ENCODE measurements at places on chromosomes 11 and 22.

DNA sequence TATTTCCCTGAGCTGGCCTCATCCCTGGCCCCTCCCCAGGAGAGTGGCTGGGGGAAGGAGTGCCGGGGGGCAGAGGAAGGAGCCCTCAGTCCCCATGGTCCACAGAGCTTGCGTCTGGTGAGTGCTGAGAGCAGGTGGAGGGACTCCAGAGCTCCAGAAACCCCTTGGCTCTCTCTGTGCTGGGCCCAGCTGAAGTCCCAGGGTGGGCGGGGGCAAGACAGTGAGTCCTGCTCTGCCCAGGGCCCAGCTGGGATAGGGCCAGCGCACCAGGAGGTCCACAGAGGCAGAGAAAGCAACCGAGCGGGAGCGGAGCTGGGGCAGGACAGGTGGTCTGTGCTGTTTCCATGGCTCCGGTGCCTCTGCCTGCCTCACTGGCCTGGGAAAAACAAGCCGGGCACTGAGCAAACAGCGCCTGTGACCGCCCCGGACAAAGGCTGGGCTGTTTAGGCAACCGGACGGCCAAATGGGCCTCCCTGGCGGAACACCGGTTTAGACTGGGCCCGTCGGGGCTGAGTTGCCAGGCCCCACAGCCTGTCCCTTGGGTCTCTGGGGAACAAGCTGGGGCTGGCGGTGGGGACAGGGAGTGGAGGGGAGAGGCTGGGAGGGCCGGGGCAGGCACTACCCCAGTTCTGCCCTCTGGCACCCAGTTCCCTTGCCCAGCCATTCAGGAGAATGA, 34.1 kb upstream of the WNT7B start:
- DNase-seq: no peak

GRCh38 chr11:19818619-19819018, 106.0 kb downstream of the NAV2 start:
- no peak for DNase-seq

DNA sequence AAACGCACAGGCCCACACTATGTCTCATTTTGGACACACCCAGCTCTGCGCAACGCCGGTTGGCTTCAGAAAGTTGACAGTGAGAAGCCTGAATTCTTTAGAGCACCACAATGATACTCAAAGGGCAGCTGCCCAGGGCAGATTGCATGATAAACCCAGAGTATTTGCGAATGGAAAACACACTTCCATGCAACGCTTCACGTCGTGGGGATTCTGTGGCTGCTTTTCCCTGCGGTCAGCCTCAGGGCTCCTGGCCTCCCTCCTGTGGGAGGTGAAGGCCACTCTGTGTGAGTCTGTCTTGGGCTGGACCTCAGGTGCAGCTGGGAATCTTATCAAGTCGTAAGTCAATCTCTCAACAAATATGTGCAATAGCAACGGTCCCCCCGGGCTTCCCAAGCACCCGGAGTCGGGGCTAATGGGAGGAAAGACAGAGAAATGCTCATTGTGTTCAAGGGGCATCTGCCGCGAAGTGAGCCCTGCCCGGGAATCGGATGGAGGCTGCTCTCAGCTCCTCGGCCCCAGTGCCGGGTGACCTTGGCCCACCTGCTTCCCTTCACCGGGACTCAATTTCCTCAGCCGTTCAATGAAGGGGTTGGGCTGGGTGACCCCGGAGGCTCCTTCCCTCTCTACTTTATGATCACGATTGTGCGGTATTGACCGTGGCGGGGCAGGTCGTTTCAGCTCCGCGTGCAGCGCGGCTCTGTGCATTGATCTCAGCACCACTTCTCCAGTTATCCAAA, 623.6 kb downstream of the BRD1 start:
- no peak for DNase-seq

GRCh38 chr11:71388637-71389235, 59.5 kb downstream of the DHCR7 start:
- no peak for DNase-seq

GRCh38 chr11:130999992-131000770, 83.9 kb upstream of the SNX19 start:
- DNase-seq: no peak

GRCh38 chr11:113998574-113998973, 23.7 kb downstream of the HTR3A start:
- no peak for DNase-seq

DNA sequence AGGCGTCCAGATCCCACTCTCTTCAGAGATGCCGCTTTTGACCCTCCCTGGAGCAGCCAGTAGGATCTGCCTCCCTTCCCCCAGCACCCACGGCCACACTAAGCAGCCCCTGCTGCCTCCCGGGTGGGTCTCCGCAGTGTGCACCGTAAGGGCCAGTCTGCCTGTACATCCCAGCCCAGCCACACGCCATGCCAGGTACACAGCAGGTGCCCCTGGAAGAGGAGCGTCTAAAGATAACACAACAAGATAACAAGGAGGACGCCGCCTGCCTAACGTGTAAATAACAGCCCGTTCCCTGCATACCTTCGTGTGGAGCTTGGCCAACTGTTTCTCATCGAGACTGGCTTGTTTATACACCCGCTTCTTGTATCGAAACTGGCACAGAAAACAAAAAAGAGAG, 139.4 kb downstream of the SHANK2 start:
- DNase-seq: no peak

DNA sequence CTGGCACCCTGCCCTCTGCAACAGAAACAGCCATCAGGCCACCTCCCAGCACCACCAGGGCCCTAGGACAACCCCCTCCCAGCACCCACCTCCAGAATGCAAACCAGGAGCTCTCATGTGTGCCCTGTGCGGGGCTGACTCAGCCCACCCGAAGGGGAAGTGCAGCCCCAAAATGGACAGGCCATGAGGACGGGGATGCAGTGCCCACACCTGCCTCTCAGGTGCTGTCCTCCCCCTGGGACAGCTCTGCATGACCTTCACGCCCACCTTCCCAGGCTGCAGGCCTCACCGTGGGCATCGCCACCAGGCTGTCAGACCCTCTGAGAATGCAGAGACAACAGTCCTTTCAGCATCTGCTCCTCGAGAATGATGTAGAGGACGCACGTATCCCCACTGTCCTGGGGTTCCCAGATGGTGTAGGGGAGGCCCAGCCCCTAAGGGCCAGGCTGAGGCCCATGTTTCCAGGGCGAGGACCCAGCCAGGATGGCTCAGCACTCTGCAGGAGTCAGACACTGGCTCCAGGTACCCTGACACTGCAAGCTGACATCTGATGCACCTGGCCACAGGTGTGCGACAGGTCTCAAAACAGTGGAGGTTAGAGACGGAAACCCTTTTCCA, 13.5 kb downstream of the MOB2 start:
- DNase-seq: no peak

DNA sequence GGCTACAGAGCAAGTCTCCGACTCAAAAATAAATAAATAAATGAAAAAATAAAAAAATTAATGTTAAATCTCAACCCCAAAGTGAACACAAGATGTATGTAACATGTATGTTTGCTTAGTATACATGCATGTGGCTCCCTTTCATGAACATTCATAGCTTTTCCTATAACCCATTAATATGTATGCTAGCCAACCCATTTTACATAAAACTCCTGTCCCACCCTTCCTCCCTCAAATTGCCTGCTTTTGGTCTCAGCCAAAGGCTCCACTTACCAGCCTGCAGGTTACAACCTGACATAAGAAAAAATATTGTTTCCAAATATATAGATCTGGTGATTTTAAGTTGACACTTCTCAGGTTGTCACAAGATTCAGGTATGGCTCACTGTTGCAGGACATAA, 3.7 kb upstream of the FOLR1 start:
- no peak for DNase-seq

GRCh38 chr22:21754523-21754922, 18.9 kb upstream of the YPEL1 start:
- DNase-seq: no peak

GRCh38 chr22:48250286-48250895, 1487.9 kb downstream of the TBC1D22A start:
- no peak for DNase-seq

DNA sequence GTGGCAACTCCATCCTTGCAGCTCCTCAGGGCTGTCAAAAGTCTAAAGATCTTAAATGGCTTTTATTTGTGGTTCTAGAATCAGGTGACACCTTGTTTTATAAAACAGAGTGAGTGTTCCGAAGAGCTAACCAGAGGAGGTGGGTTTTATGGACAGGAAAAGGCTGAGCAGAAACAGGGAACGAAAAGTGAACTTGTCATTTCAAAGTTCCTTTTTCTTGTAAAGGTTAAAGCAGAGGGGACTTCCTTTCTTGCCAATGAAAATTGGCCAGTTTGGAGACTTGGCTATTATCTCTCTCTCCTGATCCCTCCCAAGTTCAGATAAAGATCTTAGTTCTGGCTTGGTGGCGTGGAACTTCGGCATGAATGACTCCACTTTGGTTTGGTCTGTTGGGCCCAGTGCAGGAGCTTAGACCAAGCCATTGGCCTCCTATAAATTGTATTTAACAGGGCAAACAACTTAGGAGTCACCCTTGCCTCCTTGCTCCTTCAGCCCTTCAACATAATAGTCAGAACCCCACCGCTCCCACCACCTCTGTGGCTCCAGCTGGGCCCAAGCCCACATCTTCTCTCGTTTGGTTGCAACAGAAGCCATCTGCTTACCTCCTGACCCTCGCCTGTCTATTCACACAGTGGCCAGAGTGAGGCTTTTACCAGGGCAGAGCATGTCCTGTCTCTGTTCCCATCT, 102.4 kb upstream of the THY1 start:
- DNase-seq: no peak

GRCh38 chr22:39825661-39826102, 67.9 kb downstream of the ENTHD1 start:
- no peak for DNase-seq

GRCh38 chr11:30504468-30504867, 81.7 kb downstream of the MPPED2 start:
- DNase-seq: no peak

- DNase-seq: no peak
Measured at GRCh38 chr22:20657963-20658362, 116.0 kb upstream of the SERPIND1 start.

- DNase-seq: no peak
Measured at GRCh38 chr22:28450109-28450508, 229.5 kb downstream of the TTC28 start.

- DNase-seq: no peak
Measured at GRCh38 chr22:27175021-27175838, 517.8 kb downstream of the MIAT start.

GRCh38 chr22:50626850-50627641, 906 bp downstream of the ARSA start:
- no peak for DNase-seq

DNA sequence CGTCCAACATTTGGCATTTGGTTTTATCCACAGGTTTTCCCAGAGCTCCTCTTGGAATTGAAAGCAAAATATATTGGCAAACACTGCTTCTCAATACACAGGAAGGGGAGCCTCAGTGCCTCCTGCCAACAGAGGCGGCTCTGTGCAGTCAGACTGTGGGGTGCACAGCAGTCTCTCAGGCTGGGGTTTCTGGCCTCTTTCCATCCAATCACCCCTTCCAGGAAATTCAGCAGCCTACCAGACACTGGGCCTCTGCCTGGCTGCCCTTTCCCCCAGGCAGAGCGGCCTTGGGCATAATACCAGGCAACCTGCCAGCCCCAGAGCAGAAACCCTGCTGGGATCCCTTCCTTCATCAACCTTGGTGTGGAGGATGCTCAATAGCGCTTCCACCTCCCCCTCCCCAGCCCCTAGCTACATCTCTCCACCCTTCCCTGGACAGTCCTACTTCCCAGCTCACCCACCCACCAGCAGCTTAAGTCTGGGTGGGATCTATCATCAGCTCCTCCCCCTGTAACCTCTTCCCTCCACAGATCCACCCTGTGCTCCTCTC, 17.8 kb upstream of the RAPSN start:
- DNase-seq: no peak

- DNase-seq: no peak
Measured at GRCh38 chr11:78840200-78840599, 265.5 kb upstream of the NARS2 start.

- peak; percentile 4 for DNase-seq
Measured at GRCh38 chr11:75815345-75816168, 547 bp downstream of the UVRAG start.

GRCh38 chr22:50082197-50082715, 3.0 kb downstream of the MLC1 start:
- no peak for DNase-seq

DNA sequence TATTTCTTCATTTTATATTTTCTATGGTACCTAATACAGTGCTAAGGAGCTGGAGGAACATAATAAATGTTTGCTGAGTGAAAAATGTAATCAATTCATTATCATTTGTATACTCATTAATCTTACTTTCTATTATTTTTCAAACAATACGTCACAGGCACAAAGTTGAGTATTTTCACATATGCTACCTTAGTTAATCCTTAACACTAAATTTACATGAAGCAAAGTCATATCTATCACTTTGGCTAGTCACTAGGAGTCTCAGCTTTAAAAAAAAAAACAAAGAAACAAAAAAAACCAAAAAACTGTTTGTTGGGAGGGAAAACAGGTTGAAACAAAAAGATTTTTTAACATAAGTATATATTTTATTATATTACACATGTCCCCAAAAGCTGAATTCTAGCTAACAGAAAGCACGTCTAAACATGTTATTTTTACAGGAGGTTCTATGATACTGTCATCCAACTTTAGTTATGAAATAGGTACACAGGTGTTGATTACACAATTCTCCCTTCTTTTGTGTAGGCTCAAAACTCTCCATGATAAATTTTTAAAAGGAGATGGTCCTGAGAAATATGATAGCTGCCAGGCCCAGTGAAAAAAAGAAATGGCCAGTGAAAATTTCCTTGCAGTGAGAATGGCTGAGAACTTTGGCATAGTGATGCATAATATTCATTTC, 14.3 kb downstream of the HPS5 start:
- DNase-seq: no peak

GRCh38 chr11:41301023-41301422, 158.4 kb downstream of the LRRC4C start:
- DNase-seq: no peak

DNA sequence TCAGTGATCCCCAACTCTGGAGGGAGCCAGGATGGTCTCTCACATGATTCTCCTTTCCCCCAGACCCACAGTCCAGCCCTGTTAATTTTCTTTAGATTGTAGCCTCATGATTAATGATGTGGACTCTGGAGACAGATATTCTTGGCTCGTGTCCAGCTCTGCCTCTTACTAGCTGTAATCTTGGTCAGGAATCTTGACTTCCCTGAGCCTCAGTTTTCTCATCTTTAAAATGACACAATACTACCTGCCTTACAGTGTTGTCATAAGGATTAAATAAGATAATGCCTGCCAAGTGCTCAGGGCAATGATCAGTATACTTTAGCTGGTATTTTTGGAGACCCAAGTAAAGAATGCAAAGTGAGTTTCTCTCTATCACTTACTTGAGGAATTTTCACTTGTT, 60.0 kb downstream of the SPECC1L start:
- no peak for DNase-seq

DNA sequence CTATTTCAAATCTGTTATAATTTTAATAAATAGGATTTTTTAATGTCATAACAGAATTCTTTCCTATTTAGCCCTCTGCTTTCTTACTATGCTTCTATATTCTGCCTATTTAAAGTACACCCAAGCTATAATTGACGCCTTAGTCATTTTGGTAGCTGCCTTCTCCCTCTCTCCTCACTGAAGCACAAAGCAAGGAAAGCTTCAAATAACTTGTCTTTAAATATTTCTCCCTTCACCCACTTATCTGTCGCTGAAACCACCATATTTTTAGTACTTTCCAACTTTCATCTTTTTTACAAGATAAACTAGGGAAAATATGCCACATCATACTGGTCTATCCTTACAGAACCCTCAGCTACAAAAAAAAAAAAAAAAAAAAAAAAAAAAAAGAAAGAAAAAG, 127.9 kb downstream of the ENTHD1 start:
- DNase-seq: no peak

All from stimulated activated CD4-positive, alpha-beta T cell treated with anti-CD3 and anti-CD28 coated beads, TNF-alpha, amount 100 ng/mL, for 1 hour (primary cell).